ENCODE measurements at places on chromosomes 3 and 15.

DNA sequence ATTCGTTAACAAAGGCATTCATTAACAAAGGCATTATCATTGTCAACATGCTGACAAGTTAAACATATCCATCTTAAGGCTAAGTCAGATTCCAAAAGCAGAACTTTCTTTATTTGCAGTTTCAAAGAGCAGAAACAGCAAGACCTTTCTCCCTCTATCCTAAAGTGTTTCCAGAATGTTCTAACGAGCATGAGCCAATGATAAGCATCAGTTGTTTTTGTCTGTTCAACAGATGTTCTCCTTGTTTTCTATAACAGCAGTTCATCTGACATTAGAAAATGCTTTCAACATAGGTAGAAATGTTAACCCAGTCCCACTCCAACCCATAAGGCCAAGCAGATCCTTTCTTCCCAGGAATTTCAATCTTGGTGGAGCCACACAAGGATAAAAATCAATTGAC is 77.6 kb upstream of the POMGNT2 start:
- no peak for DNase-seq

DNA sequence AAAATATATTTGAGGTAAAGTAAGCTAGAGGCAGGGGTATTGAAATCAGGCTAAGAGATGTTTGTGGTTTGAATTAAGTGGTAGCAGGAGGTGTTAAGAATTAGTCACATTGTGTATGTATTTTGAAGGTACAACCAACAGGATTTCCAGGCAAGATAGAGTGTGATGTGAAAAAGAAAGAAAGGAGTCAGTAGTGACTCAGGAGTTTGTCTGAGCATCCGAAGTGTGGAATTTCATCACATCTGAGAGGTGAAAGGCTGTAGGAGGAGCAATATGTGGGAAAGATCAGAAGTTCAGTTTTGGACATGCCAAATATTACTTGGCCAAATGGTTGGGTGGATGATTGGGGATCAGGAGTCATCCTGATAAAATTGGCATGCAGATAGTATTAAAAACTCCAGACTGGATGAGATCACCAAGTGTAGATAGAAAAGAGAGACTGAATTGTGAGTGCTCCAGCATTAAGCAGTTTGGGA is 32.1 kb upstream of the EBLN2 start:
- no peak for DNase-seq

GRCh38 chr3:63015614-63016309 is 140.5 kb upstream of the CADPS start:
- DNase-seq = no peak

DNA sequence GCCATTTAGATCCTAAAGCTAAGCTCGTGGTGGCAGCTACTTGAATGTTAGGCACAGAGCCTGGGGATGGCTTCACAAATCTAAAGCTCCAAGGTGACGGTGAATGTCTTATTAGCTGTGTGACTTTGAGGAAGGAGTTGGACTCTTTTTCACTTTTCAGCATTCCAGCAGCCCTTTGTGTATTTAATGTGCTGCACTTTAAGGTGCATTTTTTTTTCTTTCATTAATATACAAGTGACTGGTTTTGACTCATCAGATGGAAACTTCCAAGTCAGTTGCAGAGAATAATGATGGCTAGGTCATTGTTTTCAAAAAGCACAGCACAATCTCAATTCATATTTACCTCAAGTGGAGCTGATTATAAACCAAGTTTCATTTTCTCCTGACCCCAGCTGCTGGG is 55.8 kb downstream of the TMED3 start:
- no peak for DNase-seq
